OCI-LY7 (cell line): ENCODE measurements at places on chromosomes 2 and 18. TPM values are rescaled to one million over a fixed set of nuclear protein-coding genes. Genes with fewer than 3 reads are reported as not detected.

- no peak for DNase-seq
These were observed 7.4 kb upstream of the NTSR2 start for GRCh38 chr2:11677136-11678055.

GYPC gene
- 96.4 and 107 TPM in 2 replicates for total RNA-seq

- no peak for DNase-seq
These were observed 59.7 kb downstream of the CLIP4 start for GRCh38 chr2:29174937-29175336.

SPR gene
- not detected in 2 replicates for total RNA-seq

- no peak for DNase-seq
These were observed 61.7 kb downstream of the STRADB start for GRCh38 chr2:201513271-201513670.

- no peak for DNase-seq
These were observed 364.7 kb downstream of the ERBB4 start for GRCh38 chr2:212173756-212174510.

- DNase-seq: no peak
These were observed 1074.4 kb upstream of the GYPC start for GRCh38 chr2:125581557-125581956.
